ENCODE measurements at places on chromosomes 7 and 10. TPM values are rescaled to one million over a fixed set of nuclear protein-coding genes. Genes with fewer than 3 reads are reported as not detected.

- DNase-seq = no peak
Observed at GRCh38 chr7:74018246-74018895, 9.6 kb upstream of the ELN start.

GRCh38 chr10:109474812-109475211 lies 448.5 kb downstream of the XPNPEP1 start:
- DNase-seq = no peak

The CRYGN gene
- not detected for total RNA-seq

GRCh38 chr7:44580945-44581878 lies 819 bp downstream of the TMED4 start:
- no peak for DNase-seq

DNA sequence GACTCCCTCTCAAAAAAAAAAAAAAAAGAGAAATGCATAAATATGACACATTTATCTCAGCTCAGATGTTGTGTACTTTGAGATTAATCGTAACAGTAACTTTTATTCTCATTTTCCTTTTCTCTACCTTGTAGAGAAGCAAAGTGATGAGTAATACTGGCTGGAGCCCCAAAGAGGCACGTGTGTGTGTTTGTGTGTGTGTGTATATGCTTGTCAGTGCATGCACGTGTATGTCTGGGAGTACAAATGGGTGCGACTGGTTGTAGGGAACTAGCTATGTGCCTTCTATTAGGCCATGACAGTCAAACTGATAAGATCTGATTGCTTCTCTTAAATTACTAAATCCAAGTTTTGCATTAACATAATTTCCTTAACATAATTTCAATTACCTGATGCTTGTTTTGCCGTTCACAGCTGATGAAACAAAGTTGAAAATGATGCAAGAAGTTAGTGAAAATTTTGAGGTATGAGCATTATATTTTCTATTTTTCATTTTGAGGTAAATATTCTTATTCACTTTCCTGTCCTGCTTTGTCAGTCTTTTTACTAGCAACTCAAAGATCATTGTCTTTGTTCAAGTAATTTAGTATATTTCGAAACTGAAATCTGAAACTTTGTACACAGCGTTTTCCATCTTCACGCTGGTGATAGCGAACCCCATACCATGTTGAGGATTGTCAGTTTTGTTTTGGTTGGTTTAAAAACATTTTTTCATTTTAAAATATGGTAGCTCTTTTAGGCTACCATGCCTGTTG lies 3.4 kb downstream of the TRRAP start:
- no peak for DNase-seq

DNA sequence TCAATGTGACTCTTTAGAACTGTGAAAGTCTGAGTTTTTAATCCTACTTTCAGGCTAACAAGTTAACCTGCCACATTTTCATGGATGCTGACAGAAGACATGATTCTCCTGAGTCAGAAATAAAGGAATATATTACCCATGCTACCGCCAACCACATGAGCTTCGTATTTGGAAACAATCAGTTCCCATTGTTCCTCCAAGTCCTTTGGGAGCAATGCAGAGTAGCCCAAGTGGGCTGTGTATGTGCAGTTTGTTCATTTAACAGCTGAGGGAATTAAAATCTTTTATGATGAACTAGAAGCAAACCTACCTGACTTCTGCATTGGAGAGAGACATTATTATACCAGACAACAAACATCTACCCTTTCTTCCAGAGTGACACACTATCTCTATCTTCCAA lies 169.3 kb upstream of the BET1 start:
- DNase-seq = no peak

DNA sequence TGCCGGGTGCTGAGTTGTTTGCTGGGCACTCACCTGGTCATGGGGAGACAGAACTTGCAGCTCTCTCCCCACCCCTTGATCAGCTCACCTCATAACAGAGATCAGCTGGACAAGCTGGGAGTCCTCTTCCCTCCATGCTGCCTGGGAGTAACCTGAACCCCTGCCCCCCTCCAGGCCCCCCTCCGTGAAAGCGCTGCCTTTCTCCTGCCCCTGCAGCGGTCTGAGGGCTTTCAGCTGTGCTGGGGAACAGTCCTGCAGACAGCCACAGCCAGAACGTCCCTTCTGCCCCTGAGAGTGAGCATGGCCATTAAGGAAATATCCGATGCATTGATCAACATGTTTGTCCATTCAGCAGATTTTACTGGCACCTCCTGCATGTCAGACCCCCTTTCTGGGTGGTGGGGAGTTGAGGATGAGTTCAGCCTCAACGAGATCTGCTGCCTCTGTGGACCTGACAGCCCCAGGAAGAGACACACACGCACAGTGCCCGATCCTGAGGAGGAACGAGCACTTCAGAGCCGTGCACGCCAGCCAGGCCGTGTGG lies 4.5 kb downstream of the FAM20C start:
- peak; percentile 36 for DNase-seq

DNA sequence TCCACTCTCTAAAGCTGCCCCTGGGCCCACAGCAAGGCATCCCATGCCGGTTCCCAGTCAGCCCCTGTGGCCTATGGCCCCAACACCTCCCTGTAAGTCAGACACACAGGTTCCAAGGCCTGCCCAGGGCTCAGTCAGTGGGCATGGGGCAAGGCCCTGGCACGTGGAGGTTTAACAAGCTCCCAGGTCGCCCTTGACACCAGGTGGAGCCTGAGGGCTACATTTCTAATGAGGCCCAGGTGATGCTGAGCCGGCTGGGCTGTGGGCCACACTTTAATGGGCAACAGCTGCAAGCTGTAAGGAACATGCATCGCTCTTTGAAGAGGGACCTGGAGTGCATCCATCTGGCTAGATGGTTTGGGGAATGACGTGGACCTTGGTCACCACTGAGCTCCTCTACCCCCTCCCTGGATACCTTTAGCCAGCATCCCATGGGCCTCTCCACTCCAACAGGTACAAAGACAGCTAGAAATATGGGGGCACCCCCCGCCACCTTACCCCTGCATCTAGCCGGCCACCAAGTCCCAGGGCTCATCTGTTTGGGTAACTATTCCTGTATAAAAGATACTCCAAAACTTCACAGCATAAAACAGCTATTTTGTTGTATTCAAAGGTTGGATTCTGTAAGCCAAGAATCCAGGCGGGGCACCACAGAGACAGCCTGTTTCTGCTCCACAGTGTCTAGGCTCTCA lies 122.5 kb downstream of the OAT start:
- peak; percentile 90 for DNase-seq

- DNase-seq = no peak
Observed at GRCh38 chr7:137396051-137396450, 52.5 kb upstream of the PTN start.

DNA sequence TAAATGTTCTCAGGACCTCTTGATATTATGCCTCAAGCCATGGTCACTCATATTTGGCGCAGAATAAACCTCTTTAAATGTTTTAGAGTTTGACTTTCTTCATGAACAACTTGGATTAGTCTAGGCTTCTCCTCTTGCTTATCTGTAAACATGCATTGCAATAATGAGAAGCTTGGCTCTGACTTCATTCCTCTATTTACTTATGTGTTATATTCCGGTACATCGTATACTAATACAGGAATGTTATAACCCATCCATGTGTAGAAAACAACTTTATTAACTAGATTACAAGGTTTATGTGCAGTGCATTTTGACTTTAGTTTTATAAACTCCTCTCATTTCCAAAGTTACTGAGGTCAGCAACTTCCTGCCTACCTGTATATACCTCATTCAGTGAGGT lies 944.3 kb upstream of the GHITM start:
- no peak for DNase-seq

DNA sequence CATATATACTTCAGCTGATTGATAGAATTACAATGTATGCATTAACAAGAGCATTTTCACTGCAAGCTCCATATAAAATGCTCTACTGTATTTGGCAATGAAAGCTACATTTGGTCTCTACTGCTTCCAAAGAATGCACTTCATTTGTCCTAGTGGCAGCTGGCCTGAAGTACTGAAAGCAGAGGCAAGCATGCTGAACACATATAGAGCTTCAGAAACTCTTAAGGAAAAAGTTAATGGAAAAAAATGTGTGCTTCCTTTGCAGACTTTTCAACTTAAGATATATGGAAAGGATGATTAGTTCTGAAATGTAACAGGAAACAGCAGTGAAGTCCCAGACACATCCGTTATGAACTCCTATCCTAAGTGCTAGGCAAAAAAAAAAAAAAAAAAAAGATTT lies 537.1 kb upstream of the POM121L12 start:
- no peak for DNase-seq

The MYOF gene
- total RNA-seq = 57.1 TPM

The TMEM243 gene
- total RNA-seq = 51.7 TPM

DNA sequence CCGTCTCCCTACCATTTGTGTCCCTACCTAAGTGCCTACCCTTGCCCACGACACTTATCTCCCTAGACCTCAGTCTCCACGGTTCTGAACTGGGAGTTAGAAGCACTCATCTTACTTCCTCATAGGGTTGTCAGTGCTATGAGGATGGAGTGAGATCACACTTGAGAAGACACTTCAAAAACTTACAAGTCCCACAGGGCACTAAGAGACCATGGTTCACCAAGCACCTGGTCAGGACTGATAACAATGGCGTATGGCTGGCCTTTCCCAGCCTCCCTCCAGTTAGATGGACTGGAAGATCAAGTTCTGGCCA lies 43.2 kb downstream of the KCNMA1 start:
- no peak for DNase-seq

DNA sequence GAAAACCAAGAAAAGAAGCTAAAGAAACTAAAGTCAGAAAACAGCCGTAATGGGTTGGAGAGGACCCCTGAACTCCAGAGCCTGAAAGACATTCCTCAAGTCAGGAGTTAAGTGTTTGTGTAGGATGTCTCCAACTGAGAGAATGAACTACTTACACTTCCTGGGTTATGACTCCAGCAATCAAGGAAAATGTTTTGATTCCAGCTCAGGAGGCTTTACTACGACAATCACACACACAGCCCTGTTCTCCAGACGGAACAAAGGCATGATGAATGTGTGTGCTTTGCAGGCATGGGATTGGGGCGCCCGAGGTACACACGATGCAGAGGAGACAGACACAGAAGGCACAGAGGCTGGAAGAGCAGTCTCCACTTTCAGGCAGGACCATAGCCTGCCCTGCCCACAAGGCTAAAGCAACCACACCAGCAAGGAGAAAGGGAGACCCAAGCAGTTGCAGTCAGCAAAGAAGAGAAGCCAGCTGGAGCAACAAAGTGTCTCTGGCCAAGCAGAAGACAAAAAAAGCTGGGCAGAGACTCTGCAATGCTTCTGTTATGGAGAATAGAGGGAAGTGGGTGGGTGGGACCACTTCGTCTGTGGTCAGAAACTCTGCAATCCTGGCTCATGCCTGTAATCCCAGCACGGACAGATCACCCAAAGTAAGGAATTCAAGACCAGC lies 89.1 kb downstream of the GRB10 start:
- no peak for DNase-seq

DNA sequence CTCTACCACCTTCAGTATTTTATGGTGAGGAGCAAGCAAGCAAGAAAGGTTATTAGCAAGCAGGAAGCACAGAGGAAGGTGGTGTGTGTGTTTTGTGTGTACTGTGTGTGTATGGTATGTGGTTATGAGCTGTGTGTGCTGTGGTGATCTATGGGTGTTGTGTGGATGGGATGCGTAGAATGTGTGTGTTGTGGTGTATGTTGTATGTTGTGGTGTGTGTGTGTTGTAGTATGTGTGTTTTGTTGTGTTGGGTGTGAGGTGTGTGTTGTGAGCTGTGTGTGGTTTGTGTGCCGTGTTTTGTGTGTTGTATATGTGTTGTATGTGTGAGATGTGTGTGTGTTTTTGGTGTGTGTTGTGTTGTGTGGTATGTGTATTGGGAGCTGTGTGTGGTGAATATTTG lies 16.8 kb upstream of the IGFBP3 start:
- DNase-seq = no peak

GRCh38 chr7:69677054-69677852 lies 79.0 kb downstream of the AUTS2 start:
- no peak for DNase-seq

GRCh38 chr10:441659-442058 lies 247.8 kb downstream of the DIP2C start:
- no peak for DNase-seq

- no peak for DNase-seq
Observed at GRCh38 chr10:103824281-103824680, 31.1 kb downstream of the SH3PXD2A start.

DNA sequence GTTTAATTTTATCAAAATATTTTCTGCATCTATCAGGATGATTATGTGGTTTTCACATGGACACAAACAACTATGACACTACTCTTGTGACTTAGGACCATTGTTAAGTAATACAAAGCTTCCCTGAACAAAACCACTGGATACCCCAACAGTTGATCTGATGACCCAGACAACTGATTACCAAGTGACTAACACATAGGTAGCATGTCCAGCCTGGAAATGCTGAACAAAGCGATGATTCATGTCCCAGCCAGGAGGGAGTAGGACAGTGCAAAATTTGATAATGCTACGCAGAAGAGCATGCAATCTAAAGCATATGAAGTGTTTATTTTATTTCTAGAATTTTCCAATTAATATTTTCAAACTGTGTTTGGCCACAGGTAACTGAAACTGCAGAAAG lies 8.9 kb upstream of the PNLIP start:
- peak; percentile 1 for DNase-seq

- peak; percentile 98 for DNase-seq
Observed at GRCh38 chr10:8060010-8060703, 5.7 kb downstream of the GATA3 start.

GRCh38 chr10:115939101-115939854 lies 333.7 kb downstream of the GFRA1 start:
- no peak for DNase-seq

The TUBAL3 gene
- 1.4 TPM for total RNA-seq

DNA sequence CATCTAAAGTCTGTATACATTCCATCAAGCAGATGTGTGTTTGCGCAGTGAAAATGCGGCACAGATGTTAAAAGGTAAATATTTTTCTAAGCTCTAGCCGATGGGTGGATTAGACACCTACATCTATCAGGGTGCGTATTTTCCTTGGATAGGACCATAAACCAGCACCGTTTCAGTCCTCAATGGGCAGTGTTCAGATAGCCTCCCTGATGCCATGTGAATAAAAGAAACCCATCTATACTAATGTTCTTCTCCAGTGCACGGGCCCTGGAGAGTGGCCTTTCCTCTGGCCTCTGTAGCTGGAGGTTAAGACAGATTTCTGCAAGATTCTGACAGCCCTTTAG lies 103.5 kb downstream of the PARP12 start:
- no peak for DNase-seq

- no peak for DNase-seq
Observed at GRCh38 chr10:64363687-64364086, 842.5 kb downstream of the REEP3 start.

DNA sequence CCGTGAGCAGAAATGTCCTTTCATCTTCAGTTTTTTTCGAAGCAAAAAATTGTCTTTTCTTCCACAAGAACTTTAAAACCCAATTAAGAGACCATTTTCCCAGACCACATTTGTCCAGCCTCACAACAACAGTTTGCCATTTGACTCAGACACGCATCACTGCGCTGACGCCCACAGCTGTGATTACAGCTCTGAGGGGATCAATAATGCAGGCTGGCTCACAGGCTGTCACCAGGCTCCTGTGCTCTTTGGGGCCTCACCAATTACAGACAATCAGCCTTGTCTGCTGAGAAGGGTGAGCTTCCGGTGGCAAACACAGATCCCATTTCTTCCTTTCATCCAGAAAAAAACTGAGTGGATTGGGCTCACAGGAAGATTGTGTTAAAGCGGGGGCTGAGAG lies 33.3 kb downstream of the DDC start:
- peak; percentile 37 for DNase-seq

All from RPMI7951 (cell line).